Astrocyte (in vitro differentiated cells and primary cell): ENCODE measurements at places on chromosomes 3 and 15.

DNA sequence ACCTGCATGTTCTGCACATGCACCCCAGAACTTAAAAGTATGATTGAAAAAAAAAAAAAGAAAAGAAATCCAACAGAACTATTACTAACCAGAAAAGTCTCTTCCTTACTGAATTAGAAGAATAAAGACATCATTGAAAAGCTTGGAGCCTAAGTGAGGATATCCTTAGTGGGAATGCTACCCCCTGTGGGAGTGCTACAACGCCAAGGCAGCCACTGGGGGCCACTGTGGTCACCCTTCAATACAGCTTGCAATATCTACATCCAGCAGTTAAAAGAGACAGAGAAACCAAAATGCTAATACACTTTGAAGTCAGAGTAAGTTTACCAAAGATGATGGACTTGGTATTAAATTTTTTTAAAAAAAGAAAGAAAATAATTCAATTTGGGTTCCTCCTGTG is 292.0 kb downstream of the PLCL2 start:
- no peak for DNase-seq

DNA sequence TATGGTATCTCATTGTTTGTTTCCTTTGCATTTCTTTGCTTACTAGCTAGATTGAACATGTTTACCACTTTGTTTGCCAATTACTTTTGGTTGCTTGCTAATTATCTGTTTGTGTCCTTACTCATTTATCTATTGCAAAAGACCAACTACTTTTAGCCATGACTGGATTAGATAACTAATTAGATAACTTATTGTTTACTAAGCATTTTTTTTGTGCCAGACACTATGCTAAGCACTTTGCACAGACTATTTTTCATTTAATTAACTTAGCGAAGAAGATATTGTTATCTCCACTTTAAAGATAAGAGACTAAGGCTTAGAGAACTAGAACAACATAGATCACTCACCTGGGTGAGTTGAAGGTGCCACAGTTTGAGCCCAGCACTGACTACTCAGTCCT is 16.9 kb upstream of the ZFAND6 start:
- no peak for DNase-seq

- DNase-seq = no peak
Measured at GRCh38 chr3:160012108-160012507, 23.5 kb downstream of the IL12A start.

- no peak for DNase-seq
Measured at GRCh38 chr3:59978979-59979378, 929.2 kb upstream of the CFAP20DC start.

- no peak for DNase-seq
Measured at GRCh38 chr3:53844262-53845102, 1.7 kb downstream of the CHDH start.

GRCh38 chr15:48966595-48967301 is 3.0 kb upstream of the SHC4 start:
- DNase-seq = peak; percentile 87

DNA sequence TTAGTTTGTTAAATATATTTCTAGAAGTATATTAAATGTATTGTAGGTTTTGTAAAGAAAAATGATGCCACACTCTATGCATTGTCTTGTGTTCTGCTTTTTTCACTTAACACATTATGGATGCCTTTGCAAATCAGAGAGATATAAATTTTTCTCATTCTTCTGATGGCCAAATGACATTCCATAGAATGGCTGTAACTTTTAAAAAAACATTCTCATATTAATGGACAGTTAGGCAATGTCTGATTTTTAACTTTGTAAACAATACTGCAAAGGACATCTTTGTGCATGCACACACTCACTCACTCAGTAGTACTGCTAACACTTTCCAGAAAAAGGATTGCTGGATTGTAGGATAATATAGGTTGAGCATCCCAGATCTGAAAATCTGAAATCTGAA is 195.9 kb downstream of the ITPR1 start:
- no peak for DNase-seq

GRCh38 chr3:164408326-164408725 is 670.0 kb downstream of the SI start:
- DNase-seq = no peak

DNA sequence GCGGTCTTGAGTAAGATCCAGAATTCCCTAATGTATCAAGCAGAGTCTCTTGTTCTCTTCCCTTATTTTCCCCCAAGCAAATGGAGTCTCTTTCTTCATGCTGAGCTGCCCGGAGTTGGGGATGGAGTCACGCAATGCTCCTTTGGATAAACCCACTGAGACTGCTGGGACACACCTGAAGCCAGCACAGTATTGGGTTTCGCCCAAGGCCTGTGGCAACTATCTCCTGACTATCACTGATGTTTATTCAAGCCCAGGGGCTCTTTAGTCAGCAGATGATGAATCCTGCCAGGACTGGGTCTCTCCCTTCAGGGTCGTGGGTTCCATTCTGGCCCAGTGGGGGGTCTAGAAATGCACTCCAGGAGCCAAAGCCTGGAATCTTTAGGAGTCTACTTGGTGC is 11.3 kb downstream of the USF3 start:
- no peak for DNase-seq
